ENCODE measurements at places on chromosomes 5 and 9.

DNA sequence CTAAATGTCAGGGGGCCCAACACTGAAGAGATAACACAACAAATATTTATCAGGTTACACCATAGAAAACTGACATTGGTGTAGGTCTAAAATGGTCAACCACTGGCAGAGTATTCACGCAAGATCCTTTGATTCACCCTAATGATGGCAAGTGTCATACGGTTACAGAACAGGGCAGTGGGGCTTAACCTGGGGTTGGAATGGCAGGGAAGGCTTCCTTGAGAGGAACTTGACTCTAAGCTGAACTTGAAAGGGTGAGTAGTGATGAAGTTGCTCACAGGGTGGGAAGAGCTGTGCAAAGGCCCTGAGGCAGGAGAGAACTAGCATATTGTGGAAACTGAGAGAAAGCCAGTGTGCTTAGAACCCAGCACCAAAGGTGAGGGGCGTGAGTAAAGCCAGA lies 97.1 kb upstream of the MVB12B start:
- no peak for DNase-seq

GRCh38 chr5:73125289-73125688 lies 4.9 kb downstream of the TMEM171 start:
- DNase-seq = no peak

GRCh38 chr5:127088251-127088650 lies 14.9 kb upstream of the C5orf63 start:
- DNase-seq = peak; percentile 79

DNA sequence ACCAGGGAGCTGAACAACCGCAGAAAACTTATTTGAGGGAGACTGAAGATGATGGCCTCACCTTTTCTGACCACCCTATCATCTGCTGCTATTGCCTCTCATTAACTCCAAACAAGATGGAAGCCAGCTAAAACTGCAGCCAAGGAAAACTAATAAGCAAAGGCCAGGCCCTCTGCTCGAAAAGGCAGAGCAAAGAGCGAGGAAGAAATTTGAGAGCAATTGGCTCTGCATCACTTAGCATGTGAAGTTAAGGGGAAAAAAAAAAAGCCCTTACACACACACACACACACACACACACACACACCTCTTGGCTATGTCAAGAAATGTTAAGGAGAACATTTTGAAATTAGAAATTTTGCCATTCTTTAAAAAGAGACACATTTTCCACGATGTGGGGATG lies 228.1 kb upstream of the CYLC2 start:
- no peak for DNase-seq

DNA sequence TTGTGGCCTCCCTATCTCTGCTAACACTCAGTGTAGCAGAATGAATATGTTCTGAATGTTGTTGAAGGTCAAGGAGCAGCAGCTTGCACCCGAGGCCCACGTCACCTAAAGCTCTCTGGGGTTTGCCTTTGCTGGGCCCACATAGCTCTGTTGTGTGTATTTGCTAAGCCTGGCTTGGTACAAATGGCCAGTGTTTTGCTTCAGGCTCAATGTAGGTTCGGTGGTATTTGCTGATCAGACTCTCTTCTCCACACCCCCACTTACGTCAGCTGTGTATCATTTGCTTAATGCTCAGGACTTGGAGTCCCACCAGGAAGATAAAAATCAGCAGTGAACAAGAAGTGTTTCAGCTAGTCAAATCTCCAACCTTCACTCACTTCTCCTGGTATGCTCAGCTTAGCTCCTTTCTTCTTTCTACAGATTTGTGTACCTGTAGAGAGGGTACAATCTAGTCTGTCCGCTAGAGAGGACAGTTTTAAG lies 4.8 kb upstream of the RFESD start:
- DNase-seq = no peak

DNA sequence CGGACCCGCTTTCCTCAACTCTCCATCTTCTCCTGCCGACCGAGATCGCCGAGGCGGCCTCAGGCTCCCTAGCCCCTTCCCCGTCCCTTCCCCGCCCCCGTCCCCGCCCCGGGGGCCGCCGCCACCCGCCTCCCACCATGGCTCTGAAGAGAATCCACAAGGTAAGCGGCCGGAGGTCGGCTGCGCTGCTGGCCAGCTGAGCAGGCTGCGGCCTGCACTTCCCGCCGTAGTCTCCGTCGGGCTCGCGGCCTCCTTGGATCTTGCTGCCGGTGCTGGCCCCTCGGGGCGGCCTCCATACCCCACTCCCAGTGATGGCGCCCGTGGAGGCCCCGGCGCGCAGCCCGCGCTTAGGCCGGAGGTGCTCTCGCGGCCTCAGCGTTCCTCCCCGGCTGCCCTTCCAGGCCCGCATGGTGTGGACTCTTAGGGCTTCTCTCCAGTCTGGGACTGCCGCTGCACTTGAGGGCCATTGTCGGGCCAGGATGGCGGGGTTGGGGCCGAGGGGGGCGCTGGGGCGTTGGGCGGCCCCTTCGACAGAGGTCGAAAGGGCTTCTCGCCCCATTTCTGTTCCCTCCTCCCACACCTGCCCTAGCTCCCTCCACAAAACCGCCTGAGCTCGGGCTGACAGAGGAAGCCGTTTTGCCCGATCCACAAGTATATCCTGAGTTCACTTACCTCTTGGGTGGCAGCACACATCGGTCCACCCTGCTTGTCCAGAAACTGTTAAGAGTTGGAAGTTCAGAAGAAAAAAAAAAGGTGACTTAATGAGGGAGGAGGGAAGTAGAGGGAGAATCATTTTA lies 714 bp downstream of the UBE2D2 start:
- DNase-seq = no peak

DNA sequence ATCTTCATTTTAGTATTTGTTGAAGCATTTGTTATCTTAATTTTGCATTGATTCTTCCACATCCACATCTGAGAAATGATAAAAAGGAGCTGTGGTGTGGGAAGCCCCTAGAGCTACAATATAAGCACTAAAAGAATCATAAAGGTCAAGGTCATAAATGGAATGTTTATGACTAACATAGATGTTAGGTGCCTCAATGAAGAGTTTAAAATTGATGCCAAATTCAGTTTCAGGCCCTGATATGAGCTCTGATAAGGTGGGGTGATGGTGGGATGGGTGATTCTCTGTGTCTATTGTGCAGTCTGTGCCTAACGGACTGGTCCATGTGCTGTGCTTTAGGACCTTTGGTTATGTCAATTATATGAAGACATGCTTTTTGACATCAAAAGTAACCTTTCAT lies 61.2 kb upstream of the CAMK4 start:
- no peak for DNase-seq

DNA sequence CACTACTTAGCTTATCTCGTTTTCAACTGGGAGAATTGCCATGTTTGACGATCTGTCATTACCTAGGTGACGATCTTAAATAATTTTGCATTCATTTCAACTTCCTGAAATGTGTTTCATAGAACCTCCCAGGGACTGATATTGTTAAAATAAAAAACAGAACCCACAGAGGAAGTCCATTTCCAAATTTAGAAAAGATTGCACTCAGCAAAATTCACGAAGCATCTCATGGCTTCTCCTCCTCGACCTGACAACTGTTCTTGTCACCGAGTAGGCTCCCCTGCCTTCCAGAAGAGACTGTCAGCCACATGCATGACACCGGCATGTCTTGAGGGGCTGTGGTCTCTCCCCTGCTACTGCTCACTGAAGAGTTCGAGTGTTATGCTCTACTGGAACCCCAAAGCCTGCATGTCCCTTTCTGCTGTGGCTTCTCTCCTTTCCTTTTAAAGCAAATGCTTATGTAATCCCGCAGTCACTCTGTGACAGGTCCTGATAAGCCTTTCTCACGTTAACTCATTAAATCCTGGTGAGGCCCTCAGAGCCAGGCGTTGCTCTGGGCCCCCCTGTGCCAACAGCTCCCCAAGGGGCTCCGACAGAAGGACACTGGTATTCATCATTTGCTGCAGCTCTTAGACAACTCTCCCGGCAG lies 26.8 kb upstream of the ANKRD33B start:
- no peak for DNase-seq

- no peak for DNase-seq
These were observed 26.3 kb downstream of the PCDHGC5 start for GRCh38 chr5:141515141-141515540.

- DNase-seq = no peak
These were observed 80.5 kb downstream of the CFAP90 start for GRCh38 chr5:7770436-7770835.

DNA sequence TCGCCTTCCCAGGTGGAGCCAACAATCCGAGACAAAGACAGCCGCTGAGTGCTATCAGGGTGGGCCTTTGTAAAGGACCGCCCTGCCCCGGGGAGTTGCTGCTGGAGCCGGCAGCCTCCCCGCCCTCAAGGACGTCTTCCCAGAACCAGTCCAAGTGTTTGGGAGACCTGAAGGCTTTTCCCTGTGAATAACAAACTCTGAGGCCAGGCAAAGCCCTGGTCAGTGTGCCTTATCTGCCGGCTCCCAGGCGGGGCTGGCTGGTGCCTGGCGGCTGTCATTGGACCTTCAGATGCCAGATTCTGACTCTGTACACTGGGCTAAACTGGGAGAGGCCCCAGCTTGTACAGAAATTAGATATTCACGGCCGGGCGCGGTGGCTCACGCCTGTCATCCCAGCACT lies 2.1 kb downstream of the SLC9A3 start:
- DNase-seq = no peak

DNA sequence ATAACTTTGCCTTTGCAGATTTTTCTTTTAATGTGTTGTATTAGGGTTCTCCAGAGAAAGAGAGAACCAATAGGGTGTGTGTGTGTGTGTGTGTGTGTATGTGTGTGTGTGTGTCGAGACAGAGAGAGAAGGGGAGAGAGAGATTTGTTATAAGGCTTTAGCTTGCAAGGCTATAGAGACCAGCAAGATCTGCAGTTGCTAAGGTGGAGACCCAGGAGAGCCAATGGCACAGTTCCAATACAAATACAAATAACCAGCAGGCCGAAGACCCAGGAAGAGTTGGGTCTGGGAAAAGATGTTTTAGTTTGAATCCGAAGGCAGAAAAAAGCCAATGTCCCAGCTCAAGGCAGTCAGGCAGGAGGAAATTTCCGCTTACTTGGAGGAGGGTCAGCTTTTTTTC lies 23.0 kb downstream of the TMOD1 start:
- no peak for DNase-seq

DNA sequence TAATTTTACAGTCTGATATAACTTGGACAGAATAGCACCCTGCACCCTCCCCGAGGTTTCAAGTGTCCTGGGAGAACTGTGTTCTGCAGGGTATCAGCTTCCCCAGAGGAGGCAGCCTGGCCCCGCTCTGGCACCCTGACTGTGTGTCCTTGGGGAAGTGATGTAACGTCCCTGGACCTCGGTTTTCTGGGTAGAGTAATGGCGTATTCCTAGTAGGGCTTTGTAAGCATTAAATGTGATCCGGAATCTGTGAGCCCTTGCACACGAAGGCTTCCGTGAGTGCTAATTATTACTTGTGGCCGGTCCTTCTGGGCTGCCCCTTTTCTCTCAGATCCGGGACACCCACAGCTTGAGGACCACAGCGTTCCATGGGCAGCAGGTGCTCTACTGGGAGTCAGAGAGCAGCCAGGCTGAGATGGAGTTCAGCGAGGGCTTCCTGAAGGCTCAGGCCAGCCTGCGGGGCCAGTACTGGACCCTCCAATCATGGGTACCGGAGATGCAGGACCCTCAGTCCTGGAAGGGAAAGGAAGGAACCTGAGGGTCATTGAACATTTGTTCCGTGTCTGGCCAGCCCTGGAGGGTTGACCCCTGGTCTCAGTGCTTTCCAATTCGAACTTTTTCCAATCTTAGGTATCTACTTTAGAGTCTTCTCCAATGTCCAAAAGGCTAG lies 1.0 kb upstream of the CACFD1 start:
- DNase-seq = no peak

DNA sequence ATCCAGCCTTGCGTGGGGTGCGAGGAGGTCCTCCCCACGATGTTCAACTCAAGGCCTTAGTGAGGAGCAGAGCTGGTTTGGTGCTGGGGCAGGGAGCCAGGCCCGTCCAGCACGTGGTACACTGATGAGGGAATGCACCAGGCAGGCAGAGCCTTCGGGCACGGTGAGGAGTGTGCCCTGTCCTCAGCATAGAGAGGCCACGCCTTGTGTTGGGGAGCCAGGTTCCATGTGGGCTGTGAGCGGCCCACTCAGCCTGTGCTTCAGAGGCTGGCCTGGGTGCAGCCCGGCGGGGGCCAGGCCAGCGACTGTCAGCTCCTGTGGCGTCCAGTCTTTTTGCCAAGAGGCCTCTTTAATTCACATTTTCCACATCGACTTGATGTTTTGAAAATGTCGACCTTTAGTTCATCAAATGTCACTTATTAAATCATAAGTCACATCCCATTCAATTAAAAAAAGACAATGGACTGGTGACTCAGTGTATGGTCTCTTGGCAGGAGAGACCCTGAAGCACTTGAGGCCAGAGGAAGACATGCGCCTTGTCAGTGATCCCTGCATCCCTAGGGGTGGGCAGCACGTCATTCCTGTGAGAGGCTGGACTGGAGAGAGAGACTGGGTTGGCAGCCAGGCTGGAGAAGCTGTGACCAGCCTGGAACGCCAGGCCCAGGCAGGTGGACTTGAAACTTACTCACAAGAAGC lies 21.7 kb downstream of the ERGIC1 start:
- no peak for DNase-seq

DNA sequence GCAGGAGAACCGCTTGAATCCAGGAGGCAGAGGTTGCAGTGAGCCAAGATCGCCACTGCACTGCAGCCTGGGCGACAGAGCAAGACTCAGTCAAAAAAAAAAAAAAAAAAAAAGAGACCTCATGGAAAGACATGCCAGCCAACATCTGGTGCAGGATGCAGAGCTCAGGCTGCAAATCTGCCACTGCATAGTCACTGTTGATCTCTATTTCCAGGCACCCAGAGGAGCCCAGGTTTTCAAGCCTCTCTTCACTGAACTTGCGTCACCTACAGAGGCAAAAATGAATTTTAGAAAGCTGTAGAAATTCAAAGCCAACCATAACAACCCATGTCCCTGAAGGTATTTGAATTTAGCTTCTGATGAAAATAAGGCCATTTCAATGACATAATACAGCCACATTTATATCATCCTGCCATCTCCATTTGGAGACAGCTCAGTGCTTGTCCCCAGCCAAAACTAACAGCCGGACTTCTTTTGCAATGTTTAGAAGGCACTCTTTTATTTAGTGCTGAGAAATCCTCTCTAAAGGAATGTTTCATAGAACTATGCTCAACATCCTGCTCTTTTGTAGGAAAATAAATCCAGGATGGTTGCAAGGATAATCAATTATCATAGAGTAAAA lies 113.3 kb downstream of the SNX18 start:
- no peak for DNase-seq

DNA sequence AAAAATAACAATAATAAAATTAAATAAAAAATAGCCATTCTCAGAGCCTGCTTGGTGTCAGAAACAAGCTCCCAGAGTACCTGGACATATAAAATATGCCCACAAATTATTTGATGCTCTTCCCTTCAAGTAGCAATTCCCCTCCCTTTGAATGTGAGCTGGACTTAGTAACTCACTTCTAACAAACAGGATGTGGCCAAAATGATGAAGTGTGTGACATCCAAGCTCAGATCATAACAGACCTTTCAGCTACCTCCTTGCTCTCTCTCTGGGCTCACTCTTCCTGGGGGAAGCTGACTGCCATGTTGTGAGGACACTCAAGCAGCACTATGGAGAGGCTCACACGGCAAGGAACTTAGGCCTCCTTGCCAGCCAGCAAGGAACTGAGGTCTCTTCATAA lies 69.0 kb downstream of the SPRY4 start:
- DNase-seq = no peak
